ENCODE measurements at places on chromosomes 4 and X.

- no peak for DNase-seq
Measured at GRCh38 chr4:123110685-123111084, 188.3 kb upstream of the NUDT6 start.

- no peak for DNase-seq
Measured at GRCh38 chr4:89158884-89159503, 47.7 kb downstream of the TIGD2 start.

GRCh38 chrX:1391707-1392375 is at the start of gene SLC25A6:
SLC25A6 (minus strand) TSS chrX:1392113; CDS start chrX:1392009, 104 bp downstream.
- DNase-seq = peak; percentile 98

- DNase-seq = no peak
Measured at GRCh38 chr4:149955780-149956390, 122.4 kb upstream of the DCLK2 start.

GRCh38 chr4:7714738-7715137 is 224.9 kb downstream of the AFAP1 start:
- no peak for DNase-seq

GRCh38 chr4:26081795-26082498 is 167.9 kb downstream of the SMIM20 start:
- no peak for DNase-seq

GRCh38 chr4:8316911-8317351 is 47.4 kb downstream of the HTRA3 start:
- no peak for DNase-seq

DNA sequence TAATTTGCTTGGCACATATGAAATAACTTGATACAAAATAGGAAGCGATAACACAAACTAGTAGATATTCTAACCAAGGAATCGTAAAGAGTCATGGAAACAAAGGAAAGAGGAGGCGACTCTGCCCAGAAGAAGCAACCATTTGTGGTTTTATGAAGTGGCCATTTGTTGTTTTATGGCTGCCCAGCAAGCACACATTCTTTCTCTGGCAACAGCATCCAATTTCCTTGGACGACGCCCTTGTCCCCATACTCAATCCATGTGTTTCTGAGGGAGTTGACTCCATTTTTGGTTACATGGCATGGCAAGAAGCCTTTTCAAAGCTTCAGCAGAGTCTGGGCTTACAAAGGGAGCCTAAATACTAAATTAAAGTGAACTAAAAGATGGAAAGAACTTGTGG is 295.1 kb downstream of the INPP4B start:
- DNase-seq = no peak

- no peak for DNase-seq
Measured at GRCh38 chr4:170305627-170306026, 215.9 kb upstream of the AADAT start.

DNA sequence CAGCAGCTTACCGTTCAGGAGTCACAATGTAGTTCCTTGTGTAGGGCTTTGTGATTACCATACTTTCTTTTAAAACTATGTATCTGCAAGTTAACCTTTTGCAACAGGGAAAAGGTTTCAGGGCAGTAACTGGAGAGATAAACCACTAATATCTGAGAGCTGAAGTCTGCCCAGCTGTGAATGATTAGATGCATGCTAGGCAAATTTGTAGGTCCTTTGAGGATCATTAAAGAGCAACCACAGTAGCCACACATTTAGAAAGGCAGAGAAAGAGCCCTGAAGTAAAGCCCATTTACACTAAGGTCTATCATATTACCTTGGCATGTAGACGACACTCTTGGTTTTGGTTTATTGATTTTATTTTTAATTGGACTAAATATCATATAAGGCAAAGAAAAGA is 60.0 kb downstream of the ATP8A1 start:
- no peak for DNase-seq

DNA sequence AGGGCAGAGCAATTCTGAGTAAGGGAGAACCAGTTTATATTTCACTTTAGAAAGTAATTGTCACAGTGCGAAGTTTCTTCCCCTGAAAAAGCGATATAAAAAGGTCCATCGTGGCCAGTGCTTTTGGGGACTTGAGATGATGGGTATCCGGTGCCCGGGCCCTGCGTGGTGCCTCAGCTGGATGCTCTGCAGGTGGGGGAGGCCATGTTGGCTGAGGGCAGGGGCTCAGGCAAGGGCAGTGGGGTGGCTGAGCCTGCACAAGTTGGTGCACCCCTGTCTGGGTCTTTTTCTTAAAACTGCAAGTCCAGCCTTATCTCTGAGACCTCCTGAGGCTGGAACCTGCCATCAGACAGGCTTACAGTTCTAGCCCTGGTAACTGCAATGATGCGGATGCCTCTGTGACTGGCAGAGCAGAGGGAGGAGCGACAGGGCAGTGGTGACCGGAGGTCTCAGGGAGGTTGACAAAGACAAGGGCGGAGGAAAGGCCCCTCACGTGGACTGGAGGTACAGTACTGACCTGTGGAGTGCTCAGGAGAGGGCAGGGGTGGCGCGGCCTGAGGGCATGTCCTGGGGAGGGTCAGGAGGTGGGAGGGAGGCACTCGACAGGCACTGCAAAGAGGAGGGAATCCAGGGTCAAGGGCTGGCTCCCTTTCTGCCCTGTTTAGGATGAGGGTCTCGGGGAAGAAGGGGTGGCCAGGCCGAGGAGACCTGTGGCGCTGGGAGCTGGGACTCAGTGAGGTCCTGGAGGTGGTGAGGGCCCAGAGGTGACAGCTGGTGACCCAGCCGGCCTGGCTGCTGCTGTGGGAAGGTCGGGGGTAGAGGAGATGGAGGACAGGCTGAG is 1.8 kb downstream of the RGS12 start:
- no peak for DNase-seq

DNA sequence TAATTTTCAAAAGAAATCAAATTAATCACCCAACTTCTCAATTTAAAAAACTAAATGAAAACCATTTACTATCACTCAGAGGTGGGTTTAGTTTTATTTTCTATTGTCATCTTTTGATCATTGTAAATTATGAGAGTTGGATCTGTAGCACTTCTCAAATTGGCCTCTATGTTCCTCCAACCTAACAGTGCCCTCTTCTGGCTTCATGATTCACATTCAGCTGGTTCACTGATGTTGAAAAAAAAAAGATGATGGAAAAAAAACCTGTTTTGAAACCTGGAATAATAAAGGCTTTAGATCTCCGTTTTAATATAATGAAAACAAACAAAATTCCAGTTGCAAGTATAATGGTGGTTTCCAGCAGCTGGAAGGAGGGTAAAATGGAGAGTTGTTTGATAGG is 2.4 kb upstream of the NBDY start:
- DNase-seq = no peak

DNA sequence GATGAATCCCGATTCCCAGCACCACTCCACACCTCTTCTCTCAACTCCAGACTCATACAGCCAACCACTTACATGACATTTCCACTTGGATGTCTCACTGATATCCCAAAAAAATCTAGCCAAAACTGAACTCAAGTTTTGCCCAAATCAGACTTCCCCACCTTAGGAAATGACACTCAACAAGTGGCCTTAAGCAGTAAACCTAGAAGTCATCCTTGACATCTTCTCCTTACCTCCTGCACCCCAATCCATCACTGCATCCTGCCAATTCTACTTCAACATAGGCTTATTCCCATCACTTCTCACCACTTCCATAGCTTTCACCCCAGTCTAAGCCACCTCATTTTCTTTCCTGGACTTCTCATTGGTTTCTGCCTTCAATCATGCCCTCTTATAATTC is 39.1 kb downstream of the PRPS1 start:
- no peak for DNase-seq

DNA sequence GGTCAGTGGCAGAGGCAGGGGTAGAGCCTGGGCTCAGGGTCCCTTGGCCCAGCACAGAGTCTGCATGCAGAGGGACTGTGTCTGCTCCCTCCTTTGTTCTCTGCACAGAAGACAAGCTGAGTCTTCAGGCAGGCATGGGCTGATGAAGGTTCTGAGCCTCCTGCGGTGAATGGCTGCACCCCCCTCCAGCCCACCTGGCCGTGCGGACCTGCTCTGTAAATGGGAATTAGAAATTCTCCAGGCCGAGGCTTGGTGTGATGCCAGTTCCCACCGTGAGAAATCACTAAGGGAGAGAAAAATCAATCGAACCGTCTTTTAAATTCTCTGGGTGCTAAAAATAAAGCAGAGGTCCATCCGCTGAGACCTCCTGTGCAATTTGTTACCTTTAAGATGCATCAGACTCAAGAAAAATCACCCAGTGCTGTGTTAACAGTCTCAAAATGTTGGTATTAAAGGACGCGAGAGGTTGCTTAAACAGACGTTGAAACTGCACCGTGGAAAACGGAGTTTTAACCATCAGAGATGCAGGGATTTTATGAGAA is 96.0 kb downstream of the WFS1 start:
- no peak for DNase-seq

All from stimulated activated CD8-positive, alpha-beta memory T cell treated with anti-CD3 and anti-CD28 coated beads, Interleukin-4, amount 100 ng/mL, for 1 hour (primary cell).